Fibroblast of skin of left quadriceps (primary cell): ENCODE measurements at places on chromosomes 3 and 15.

GRCh38 chr15:58138106-58138505, at the start of gene AQP9:
Gene AQP9, plus strand, starts transcription at chr15:58138381. Its CDS starts 185 bp downstream, at chr15:58138566.
- no peak for DNase-seq

GRCh38 chr3:177475356-177475665, 278.0 kb upstream of the TBL1XR1 start:
- no peak for DNase-seq

GRCh38 chr15:34732430-34732829, 22.4 kb downstream of the GJD2 start:
- no peak for DNase-seq

DNA sequence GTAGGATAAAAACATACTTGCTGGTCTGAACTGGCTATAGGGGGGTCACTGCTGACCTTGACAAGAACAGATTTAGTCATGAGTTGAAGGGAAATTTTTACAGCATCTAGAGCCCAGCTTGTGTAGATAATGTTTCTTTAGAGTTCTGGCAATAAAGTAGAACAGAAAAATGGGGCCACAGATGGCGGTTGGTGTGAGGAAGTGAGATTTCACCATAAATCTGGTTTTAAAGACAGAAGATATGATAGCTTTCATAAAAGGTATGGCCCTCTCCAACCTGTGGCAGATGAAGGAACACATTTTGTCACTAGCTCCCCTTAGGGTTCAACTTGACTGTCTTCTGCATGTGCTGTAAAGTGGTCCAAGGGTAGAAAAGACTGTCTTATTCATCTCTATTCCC, 24.3 kb upstream of the IMPDH2 start:
- no peak for DNase-seq

DNA sequence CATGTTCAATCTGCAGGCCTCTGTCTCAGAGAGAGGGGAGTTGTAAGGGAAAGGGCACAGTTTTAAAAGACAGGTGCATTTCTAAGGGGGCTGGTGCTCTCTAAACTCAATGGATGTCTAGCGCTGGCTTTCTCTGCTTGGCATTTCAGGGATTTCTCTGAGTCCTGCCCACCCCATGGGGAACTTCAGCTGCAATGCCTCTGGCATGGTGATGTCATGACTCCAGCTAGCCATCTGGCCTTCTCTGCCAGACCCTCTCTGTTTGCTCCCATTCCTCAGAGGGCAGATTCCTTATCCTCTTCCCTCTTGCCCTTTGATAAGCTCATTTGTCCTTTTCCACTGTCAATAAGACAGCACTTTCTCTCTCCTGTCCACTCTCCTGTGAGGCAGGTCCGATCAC, 40.8 kb downstream of the RPLP1 start:
- DNase-seq = no peak

GRCh38 chr15:85751291-85752123, 43.2 kb downstream of the KLHL25 start:
- no peak for DNase-seq

DNA sequence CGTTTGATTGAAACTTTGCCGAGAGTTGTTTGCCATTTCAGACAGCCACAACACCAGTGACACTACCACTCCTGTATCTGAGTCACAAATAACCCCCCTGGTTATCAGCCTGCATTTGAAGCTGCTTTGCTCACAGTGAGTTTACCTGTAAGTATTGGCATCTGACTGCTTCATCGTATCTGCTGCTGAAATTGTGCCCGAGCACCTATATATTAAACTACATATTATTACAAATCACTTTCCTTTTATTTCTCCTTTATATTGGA, 39.2 kb upstream of the SPSB4 start:
- DNase-seq = no peak
